ENCODE measurements at places on chromosomes 6 and 20.
A peak's percentile ranks its signal among the peaks of the same experiment; 100 is the strongest.

GRCh38 chr6:68343901-68344300, 291.2 kb upstream of the ADGRB3 start:
- no peak for DNase-seq

- DNase-seq = no peak
Measured at GRCh38 chr6:132496519-132497180, 16.3 kb downstream of the STX7 start.

DNA sequence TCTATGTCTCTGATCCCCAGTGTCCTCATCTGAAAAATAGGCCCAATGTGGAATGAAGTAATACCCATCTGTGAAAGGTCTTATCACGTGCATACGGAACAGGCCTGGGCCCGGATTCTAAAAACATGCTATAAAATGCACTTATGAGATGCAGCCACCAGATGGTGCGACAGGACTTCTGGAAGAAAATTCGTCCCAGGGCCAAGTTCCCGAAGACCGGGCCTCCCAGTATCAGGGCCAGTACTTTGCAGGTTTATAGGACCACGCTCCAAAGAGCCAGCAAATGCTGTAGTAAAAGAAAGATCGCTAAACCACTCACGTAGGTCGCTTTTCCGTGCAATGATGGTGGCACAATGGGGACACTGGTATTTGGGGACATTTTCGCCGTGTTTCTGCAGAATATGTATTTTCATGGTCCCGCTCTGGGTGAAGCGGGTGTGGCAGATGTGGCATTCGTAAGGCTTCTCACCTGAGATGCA, 10.6 kb downstream of the CTCFL start:
- no peak for DNase-seq

- DNase-seq = no peak
Measured at GRCh38 chr6:127514773-127515227, 4.3 kb downstream of the MTCL3 start.

- DNase-seq = no peak
Measured at GRCh38 chr6:163485388-163485851, 70.9 kb downstream of the QKI start.

DNA sequence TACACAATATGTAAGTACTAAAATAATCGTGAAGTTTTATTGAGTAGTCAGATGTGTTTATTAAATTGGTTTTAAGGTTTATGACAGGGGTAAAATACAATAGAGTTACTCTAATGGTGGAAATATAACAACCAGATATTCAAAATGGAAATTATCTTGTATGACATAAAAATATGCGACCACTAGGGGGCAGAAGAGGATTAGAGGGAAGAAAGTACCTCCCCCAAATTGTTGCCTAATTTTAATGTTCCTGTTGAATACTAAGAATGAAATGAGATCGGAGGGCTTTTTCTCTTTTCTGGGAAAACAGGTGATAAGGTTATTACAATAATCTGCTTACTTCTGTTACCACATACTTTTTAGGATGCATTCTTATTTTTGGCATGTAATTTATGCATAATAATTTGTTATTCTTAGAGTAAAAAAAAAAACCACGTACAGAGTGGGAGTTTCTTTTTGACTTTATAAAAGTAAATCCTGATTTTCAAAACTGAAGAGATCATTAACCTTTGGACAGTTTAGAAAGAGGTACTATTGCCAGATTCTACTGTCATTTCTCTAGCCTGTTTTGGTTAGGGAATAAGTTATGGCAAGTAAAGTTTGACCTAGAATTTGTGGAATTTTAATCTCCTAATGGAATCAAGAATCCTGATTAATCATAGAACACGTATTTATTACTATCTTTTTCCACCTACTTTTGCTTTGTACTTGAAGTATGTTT, 159.2 kb downstream of the CD109 start:
- DNase-seq = no peak

GRCh38 chr20:59933849-59934585, 580 bp upstream of the SYCP2 start:
- peak; percentile 69 for DNase-seq
